Purkinje cell (primary cell): ENCODE measurements at places on chromosomes 7 and 10. TPM values are rescaled to one million over a fixed set of nuclear protein-coding genes. Genes with fewer than 3 reads are reported as not detected.

IRF5 gene
- polyA plus RNA-seq, result not detected in 2 replicates

HOXA4 gene
- polyA plus RNA-seq, result not detected in 2 replicates

ERVW-1 gene
- polyA plus RNA-seq, result 1.5 TPM in 1 of 2 replicates, not detected in the other

VGF gene
- 0.20 and 10.7 TPM in 2 replicates for polyA plus RNA-seq

BTBD16 gene
- polyA plus RNA-seq, result 1.1 TPM in 1 of 2 replicates, not detected in the other

MSMB gene
- polyA plus RNA-seq, result not detected in 2 replicates

FGL2 gene
- polyA plus RNA-seq, result 699 and 739 TPM in 2 replicates

NKX6-2 gene
- polyA plus RNA-seq, result 631 and 1,159 TPM in 2 replicates

TYW1B gene
- polyA plus RNA-seq, result 2.0 and 2.5 TPM in 2 replicates

PCDH15 gene
- polyA plus RNA-seq, result 0.29 and 2.6 TPM in 2 replicates

SORCS3 gene
- 0.69 and 5.0 TPM in 2 replicates for polyA plus RNA-seq
